Activated CD4-positive, alpha-beta T cell treated with anti-CD3 and anti-CD28 coated beads for 36 hours (primary cell): ENCODE measurements at places on chromosomes 11 and 22. TPM values are rescaled to one million over a fixed set of nuclear protein-coding genes. Genes with fewer than 3 reads are reported as not detected.

TMEM151A gene
- total RNA-seq, result not detected

RBM14 gene
- 137 TPM for total RNA-seq

- no peaks in the 10 kb centered on the region for H3K27me3 ChIP-seq
- no peak overlapping the region for H3K4me3 ChIP-seq
- H3K27ac ChIP-seq, result no peak overlapping the region
- no peak for DNase-seq
- no peaks in the 10 kb centered on the region for H3K4me1 ChIP-seq
Observed at GRCh38 chr11:73114110-73114834, 27.8 kb downstream of the FCHSD2 start.

GRM5 gene
- total RNA-seq, result not detected

GRCh38 chr11:44261800-44262591 lies 47.9 kb downstream of the ALX4 start:
- H3K4me3 ChIP-seq, result no peak overlapping the region
- DNase-seq, result no peak

DNA sequence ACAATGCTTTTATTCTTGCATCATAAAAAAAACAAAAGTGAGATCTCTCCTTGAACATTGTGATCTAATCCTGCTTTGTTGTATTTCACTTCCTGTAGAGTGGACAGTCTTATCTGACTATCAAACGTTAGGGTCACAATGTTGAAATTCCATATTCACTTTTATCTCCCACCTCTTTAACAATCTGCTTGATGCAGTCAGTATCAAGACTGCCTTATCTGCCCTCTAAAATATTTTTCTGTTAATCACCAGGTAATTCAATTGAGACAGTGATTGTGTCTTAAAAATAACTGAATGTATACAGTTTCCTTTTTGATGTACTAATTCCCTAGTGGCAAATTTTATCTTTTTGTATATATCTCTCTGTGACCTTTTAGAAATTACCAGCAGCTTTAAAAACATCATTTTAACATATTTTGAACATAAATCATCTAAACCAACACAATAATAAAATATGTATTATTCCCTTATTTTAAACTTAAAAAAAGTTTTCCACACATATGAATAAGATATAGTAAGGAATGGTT lies 143.1 kb upstream of the MPPED2 start:
- no peak overlapping the region for H3K27ac ChIP-seq
- H3K4me1 ChIP-seq, result no peaks in the 10 kb centered on the region
- H3K27me3 ChIP-seq, result no peaks in the 10 kb centered on the region
- no peak for DNase-seq
- no peak overlapping the region for H3K4me3 ChIP-seq

DNA sequence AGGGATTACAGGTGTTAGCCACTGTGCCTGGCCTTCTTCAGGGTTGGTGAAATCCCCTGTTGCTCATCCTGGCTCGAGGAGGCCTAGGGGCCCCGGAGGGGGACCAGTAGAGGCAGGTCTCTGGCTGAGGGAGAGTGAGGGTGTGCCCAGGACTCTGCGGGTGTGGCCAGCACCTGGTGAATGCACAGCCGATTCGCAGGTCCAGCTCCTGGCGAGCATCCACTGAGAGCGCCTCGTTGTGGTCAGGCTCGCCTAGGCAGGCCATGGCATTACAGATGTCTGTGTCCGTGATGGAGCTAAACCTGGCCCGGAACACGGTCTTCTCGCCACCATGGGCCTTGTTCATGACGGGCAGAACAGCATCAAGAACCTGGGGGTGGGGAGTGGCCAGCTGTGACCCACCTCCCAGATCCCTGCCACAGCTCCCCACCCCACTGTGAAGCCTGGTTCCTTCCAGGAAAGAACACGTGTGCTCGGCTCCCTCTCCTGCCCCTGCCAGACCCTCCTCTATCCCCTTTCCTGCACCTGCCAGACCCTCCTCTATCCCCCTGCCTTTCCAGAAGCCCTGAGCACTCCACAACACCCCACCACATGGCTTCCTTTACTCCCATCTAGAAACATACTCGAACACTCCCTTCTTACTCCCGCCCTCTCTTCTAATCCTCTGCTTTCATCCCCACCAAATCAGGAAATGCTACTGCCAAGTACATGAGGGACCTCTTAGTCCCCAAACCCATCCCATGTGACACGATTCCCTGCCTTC lies 12.4 kb downstream of the TOP3B start:
- no peak overlapping the region for H3K4me3 ChIP-seq
- DNase-seq, result no peak
- no peaks in the 10 kb centered on the region for H3K27me3 ChIP-seq
- no peak overlapping the region for H3K27ac ChIP-seq

DNA sequence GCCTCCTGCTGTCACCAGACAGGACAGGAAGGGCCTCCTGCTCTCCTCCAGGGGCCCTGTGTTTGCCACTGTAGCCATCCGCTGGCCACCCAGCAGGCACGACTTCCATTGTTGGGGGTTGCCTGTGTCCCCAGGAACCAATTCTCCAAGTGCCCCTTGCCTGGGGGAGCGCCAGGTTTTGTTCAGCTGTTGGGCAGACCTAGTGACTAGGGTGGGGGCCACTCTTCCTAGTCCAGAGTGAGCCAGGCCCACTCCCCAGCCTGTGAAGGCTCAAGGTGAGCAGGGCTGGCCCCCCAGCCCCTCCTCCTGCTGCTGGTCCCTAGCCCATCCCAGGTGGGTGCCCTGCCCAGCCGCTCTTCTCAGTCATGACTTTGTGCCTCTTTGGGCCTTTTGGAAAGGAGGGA lies 30.9 kb downstream of the OSBPL5 start:
- H3K36me3 ChIP-seq, result no peaks in the 10 kb centered on the region
- no peak overlapping the region for H3K4me3 ChIP-seq
- H3K4me1 ChIP-seq, result no peaks in the 10 kb centered on the region
- no peak for DNase-seq
- no peaks in the 10 kb centered on the region for H3K27me3 ChIP-seq

DNA sequence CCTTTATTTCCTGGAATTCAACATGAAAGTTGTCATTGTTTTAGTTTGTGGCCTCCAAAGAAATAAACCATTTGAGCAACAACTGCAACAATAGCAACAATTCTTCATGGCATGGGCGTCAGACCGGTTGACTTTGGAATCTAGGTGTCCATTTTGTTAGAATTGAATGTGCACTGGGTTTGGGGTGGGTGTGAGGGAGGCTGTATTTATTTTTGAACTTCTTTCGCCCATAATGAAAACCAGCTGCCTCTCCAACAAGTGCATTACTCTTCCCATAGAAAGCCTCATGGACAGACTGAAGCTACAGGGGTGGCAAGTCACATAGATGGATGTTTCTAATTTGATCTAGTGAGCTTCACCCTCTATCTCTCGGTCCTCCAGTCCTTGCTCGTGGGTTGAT lies 85.4 kb downstream of the ADAMTS15 start:
- H3K4me1 ChIP-seq, result no peaks in the 10 kb centered on the region
- no peak overlapping the region for H3K4me3 ChIP-seq
- DNase-seq, result no peak
- peaks cover 3% of the 10 kb centered on the region for H3K27me3 ChIP-seq
- no peak overlapping the region for H3K27ac ChIP-seq

DNA sequence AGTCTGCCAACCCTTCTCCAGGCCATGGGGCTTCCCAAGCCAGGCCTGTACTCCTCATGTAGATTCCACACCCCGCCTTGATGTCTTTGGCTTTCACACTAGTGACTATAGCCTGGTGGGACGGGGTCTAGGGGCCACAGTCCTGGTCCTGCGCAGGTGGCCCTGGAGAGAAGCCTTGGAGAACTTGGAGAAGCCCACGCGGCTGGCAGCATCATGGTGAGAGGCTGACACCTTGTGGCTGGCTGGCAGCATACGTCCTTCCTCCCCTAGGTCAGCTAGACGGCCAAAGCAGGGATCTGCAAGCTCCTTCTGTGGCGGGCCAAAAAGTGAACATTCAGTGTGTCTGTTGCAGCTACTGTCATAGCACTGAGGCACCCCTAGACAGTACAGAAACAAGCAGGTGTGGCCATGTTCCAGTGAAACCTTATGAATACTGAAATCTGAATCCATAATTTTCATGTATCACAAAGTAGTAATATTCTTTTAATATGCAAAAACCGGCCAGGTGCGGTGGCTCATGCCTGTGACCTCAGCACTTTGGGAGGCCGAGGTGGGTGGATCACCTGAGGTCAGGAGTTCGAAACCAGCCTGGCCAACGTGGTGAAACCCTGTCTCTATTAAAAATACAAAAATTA lies 42.0 kb downstream of the FAM83F start:
- H3K4me3 ChIP-seq, result no peak overlapping the region
- peaks cover 2% of the 10 kb centered on the region for H3K27me3 ChIP-seq
- no peak overlapping the region for H3K27ac ChIP-seq
- no peaks in the 10 kb centered on the region for H3K36me3 ChIP-seq
- H3K4me1 ChIP-seq, result no peaks in the 10 kb centered on the region
- peak; percentile 79 for DNase-seq
